ENCODE measurements at places on chromosomes 12 and 14.
A peak's percentile ranks its signal among the peaks of the same experiment; 100 is the strongest.

DNA sequence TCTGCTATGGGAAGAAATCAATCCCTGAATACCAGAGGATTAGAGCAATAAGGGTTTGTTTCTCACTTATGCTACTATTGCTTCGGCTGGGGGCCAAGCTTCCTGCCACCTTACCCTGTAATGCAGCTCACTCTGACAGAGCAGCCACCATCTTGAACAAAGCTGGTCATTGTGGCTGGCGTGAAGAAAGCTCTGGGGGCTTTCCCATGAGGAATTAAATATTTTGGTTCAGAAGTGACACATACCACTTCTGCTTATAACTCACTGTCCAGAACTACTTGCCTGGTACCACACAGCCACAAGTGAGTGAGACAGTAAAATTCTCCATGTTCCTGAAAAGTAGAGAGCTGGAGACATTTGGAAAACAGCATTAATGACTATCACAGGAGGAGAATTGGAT lies 82.6 kb downstream of the GALNT8 start:
- no peak for DNase-seq

DNA sequence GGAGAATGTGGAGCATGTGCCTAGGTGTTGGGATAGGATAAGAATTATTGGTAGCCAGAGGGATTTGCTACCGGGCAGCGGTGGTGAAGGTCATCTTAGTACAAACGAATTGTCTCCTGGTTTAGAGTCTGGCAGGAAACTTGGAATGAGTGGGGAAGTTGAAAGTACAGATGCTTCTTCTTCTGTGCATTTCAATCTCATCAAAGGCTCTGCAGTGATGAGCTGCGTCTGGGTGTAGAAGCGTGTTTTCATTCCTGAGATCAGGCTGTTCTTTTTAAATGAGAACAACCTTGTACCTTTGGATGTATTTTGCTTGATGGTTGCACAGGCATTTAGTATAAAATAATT lies 2.1 kb downstream of the WNK1 start:
- no peak for DNase-seq

GRCh38 chr12:96623656-96624217 lies 134.4 kb downstream of the CFAP54 start:
- no peak for DNase-seq

- DNase-seq: no peak
Measured at GRCh38 chr14:56206596-56206995, 88.4 kb downstream of the PELI2 start.

DNA sequence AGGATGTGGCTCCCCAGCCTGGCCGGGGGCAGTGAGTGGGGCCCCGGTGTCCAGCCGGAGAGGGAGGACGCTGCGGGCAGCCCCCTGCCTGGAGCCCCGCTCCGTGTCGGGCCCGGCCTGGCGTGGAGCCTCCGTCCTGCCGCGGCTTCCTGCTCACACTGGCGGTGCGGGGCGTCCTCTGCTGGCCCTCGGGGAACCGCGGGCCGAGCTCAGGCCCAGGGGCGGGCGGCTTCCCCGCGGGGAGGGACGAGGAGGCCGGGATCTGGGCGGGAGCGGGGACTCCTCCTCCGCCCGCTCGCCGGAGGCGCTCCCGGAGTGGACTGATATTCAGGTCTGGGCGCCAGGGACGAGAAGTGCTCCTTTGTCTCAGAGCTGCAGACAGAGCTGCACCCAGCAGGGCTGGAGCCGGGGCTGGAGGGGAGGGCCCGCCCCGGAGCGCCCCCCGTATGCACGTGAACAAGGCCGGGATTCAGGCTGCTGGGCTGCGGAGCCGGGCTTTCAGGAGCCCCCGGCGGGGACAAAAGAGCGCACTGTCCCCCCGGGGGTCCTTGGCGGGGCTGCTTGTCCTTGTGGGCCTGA lies 2.2 kb downstream of the MMP17 start:
- DNase-seq: peak; percentile 74

- DNase-seq: no peak
Measured at GRCh38 chr14:30381861-30382480, 177.0 kb upstream of the G2E3 start.
